ENCODE measurements at places on chromosomes 11 and 22. TPM values are rescaled to one million over a fixed set of nuclear protein-coding genes. Genes with fewer than 3 reads are reported as not detected.

GRIA4 gene
- total RNA-seq = not detected

TSPAN32 gene
- total RNA-seq = not detected

SLC1A2 gene
- total RNA-seq = not detected

PRSS23 gene
- total RNA-seq = 196 TPM

KRTAP5-7 gene
- not detected for total RNA-seq

IL18 gene
- not detected for total RNA-seq

TREH gene
- not detected for total RNA-seq

DTX4 gene
- total RNA-seq = 49.6 TPM

SCGB1D2 gene
- total RNA-seq = not detected

FAM180B gene
- not detected for total RNA-seq

SLC25A45 gene
- total RNA-seq = 1.7 TPM

LRRN4CL gene
- 0.51 TPM for total RNA-seq

C11orf91 gene
- not detected for total RNA-seq

VSTM5 gene
- 0.13 TPM for total RNA-seq

THAP12 gene
- total RNA-seq = 28.4 TPM

KRTAP5-2 gene
- not detected for total RNA-seq

BIK gene
- 1.4 TPM for total RNA-seq

PNPLA5 gene
- total RNA-seq = not detected

RHOD gene
- 16.9 TPM for total RNA-seq

CWC15 gene
- total RNA-seq = 27.5 TPM

MFRP gene
- total RNA-seq = not detected

DSCAML1 gene
- total RNA-seq = not detected

ZNF214 gene
- 0.38 TPM for total RNA-seq

UFD1 gene
- total RNA-seq = 119 TPM

OR4A16 gene
- total RNA-seq = not detected

MS4A7 gene
- not detected for total RNA-seq

BRSK2 gene
- total RNA-seq = 0.38 TPM

TSSK2 gene
- not detected for total RNA-seq

CCDC87 gene
- total RNA-seq = 0.13 TPM

PKDREJ gene
- total RNA-seq = under 0.01 TPM

MRGPRX1 gene
- not detected for total RNA-seq

SMC1B gene
- under 0.01 TPM for total RNA-seq

CTTN gene
- 243 TPM for total RNA-seq

MS4A3 gene
- total RNA-seq = not detected

UCP3 gene
- total RNA-seq = 0.38 TPM

SCN2B gene
- not detected for total RNA-seq

MS4A6E gene
- not detected for total RNA-seq

LAYN gene
- 89.7 TPM for total RNA-seq

MRGPRF gene
- total RNA-seq = 0.13 TPM

CNGA4 gene
- not detected for total RNA-seq

NRGN gene
- 0.25 TPM for total RNA-seq

TP53AIP1 gene
- not detected for total RNA-seq
